ENCODE measurements at places on chromosomes 3 and 15.

- no peak for DNase-seq
Observed at GRCh38 chr15:94778840-94779239, 547.5 kb downstream of the MCTP2 start.

- DNase-seq = no peak
Observed at GRCh38 chr3:169170456-169170855, 493.1 kb downstream of the MECOM start.

- DNase-seq = no peak
Observed at GRCh38 chr3:58469096-58469495, 22.8 kb upstream of the KCTD6 start.

DNA sequence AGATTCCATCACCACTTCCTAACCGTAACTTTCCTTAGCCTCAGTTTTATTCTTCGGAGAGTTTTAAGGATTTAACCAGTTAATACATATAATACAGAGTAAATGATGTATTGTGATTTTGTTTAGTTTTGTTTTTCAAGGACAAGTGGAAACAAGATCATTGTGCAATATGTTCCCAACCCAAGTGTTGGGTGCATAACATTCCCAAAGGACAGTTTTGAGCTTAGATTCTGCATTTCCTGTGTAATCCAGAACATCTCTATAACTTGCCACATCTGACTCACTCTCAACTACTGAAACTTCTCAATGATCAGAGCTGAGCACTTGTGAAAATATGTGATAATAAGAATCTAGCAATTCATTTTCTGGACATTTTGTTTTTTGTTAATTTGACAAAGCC lies 466.1 kb upstream of the PPP2R3A start:
- DNase-seq = no peak

DNA sequence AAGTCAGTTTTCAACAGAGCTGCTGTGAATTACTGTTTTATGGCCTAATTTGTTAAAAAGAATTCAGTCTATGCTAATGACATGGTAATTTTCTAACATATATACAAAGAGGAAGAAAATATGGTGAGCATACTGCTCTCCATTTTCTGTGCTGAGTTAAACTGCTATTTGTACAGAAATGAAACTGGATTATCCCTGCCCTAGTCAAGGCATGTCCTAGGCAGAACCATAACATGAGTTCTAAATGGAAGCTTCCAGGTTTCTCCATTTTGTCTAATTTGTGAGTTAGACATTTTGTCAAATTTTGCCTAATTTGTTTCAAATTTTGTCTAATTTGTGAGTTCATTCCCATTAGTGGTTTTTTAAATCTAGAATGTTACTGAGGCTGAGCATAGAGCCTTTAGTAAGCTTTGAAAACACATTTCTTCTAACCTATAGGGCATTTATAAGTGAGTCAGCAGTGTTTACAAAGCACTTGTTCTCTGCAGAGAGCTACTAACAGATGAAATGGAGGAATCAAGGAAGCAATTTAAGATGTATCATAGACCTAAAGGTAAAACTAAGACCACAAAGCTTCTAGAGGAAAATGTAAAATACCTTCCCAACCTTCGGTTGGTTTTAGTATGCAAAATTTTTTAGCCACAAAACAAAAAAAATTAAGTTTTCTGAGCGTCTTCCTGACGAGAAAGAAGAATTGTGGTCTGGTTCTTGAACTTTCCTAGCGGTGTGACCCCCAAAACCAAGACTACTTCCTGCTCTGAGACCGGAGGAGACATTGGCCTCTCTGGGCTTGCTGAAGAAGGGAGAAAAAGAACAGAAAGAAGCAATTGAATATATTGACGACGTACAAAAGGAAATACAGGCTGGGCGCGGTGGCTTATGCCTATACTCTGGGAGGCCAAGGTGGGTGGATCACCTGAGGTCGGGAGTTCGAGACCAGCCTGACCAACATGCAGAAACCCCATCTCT lies 9.8 kb downstream of the P2RY14 start:
- DNase-seq = no peak

DNA sequence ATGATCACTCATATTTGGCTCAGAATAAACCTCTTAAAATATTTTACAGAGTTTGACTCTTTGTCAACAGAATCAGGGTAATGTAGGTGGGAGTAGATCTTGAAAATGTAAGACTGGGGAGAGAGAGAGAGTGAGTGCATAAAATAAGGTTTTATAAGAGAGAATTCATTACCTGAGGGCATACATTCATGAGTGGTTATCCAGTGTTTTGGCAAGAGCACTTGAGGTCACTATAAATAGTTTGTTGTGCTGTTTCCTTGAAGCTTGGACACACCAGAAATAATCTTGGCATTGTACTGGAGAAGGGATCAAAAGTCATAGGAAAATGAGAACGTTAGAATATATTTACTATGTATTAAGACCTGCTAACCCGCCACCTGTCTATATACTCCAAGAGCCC lies 33.4 kb downstream of the SLC28A2 start:
- no peak for DNase-seq

GRCh38 chr3:41265823-41266273 lies 66.5 kb downstream of the CTNNB1 start:
- no peak for DNase-seq

- no peak for DNase-seq
Observed at GRCh38 chr15:39888243-39888642, 31.8 kb downstream of the GPR176 start.

DNA sequence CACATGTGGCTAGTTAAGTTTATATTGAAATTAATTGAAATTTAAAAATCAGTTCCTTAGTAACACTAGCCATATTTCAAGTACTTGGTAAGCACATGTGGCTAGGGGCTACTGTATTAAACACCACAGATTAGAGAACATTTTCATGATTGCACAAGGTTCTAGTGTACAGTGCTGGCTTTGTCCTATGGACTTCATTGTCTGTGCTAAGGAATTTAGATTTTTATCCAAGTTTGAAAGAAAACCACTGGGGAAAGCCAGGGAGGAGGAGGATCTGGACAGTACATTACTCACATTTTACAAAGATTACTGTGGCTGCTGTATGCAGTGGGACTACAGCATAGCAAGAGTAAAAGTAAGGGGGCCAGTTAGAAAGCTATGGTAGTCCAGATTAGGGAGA lies 13.9 kb downstream of the STAC start:
- no peak for DNase-seq

DNA sequence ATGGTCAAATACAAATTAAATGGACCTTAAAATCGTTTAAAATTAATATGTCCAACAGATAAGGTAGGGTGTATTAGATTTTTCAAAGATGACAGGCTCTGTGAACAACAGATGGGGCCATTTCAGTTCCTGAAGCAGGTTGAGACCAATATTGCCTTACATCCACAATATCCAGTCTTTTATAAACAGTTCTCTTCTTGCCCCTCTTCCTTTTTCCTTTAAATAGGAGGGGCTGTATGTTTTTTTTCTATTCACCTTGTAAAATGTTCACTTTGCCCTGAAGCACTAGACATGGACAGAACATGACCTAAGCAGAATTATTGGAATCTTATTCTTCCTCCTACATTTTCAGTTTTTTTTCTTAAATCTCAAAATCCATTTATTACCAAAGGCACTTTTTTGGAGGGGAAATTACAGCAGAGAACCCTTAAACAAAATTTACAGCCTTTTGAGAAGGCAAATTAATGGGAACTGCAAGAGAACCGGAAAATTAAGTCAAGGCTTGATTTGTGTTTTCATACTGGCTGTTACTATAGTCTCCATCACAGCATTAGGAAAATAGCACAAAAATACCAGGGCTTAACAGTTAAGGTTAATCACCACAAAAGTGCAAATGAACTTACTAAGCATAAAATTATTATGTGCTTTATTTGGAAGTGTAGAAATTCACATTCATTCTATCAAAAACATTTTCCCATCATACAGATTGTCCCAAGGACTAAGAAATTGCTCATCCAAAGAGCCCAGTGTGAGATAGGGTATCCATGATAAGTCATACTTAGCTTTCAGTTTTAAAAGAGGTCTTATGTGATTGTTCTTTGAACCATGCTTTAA lies 55.8 kb downstream of the CMSS1 start:
- DNase-seq = no peak

DNA sequence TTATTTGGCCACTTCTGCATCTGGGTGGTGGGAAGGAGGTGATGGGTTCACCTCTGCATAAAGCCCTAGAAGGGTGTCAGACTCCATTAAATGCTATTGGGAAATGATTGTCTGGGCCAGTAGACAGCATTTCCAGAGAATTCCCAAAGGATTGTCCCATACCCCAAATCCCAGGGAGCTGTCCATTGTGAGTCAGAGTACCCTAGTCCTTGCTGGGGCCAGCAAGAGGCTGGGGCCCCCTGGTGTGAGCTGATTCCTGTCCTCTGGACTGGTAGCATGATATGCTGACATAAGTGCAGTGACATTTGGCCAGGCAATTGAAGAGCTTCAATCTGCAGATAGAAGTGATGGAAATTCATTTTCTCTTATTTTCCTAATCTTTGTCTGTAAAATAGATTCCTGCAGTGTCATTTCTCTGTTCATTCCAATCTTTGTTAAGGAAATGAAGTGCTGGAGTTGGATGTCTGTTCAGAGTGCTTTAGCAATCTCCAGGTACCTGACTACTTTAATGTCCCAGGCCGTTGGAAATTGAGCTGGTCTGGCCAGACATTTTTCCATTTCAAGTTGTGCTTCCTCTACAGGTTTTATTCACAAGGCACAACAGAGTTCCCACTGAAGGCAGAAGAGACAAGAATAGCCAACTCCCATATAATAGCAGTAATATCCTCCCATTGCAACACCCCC lies 91.2 kb downstream of the RPLP1 start:
- no peak for DNase-seq

GRCh38 chr3:138640537-138640936 lies 32.0 kb downstream of the FAIM start:
- DNase-seq = no peak

- DNase-seq = peak; percentile 46
Observed at GRCh38 chr15:74781431-74782258, at the start of gene CSK. CSK (plus strand) TSS chr15:74782080; CDS start chr15:74798298, 16,218 bp downstream.

- DNase-seq = no peak
Observed at GRCh38 chr3:129409541-129409940, 18.9 kb downstream of the EFCAB12 start.
